ENCODE measurements at places on chromosomes 16 and 17.

DNA sequence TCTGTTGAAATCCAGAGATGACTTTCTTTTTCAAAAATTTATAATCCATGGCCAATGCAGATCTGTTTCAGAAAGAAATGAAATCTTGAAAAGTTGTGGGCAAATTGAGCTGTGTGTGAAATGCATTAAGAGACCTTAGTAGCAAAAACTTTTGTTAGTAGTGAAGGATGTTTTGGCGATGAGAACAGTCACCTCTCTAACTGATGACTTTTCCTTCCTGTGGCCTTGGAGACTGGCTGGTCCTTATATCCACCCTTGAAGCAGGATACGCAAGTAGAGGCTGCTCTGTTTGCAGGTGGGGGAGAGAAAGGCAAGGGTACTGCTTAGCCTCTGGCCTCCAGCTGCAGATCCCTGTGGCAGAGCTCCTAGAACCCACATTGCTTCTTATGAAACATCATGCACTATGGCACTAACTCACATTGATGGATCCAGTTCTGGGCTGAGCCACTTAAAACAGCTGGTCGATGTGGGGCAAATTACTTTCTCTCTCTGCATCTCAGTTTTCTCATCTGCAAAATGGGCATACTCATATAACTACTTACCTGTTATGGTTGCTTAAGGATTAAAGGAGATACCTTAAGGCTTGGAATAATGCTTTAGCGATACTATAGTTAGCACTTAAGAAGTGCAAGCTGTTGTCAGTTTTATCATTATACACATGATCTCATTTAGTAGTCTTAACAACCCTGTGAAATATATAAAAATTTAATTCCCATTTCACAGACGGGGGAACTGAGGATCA is 89.3 kb downstream of the SDR42E1 start:
- DNase-seq, result no peak

- DNase-seq, result no peak
Measured at GRCh38 chr16:6363896-6364607, 968.6 kb upstream of the RBFOX1 start.

DNA sequence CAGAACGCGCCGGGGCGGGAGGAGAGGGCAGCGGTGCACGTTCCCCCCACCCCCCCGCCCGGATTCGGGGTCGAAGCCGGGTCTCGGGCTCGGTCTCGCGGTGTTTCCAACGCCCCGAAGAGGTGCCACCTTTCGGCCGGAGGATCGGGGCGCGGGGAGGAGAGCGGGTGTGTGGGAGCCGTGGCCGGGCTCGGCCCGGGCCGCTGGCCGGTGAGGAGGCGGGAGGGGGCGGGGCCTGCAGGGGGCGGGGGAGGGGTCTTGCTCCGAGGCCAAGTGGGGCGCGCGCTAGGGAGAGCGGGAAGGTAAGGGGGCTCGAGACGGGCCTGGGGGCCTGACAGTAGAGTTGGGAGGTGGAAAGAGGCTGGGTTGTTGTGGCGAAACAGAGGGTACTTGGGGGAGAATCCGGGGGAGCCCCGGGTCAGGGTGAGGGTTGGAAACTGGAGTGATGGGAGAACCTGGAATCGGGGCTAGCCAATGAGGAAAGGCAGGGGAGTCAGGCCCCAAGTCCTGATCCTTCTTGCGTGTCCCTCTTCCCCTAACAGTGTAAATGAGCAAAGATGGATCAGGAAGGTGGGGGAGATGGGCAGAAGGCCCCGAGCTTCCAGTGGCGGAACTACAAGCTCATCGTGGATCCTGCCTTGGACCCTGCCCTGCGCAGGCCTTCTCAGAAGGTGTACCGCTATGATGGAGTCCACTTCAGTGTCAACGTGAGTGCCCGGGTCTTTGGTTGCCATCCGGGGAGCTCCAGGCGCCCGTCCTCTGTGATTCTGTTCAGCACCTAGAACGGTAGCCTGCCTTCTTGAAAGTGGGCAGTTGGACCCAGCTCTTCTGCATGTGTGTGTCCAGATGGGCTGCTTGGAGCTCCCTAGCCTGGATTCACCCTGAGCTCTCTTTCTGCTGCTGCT is 873 bp downstream of the SETD1A start:
- DNase-seq, result no peak

GRCh38 chr17:72205822-72206221 is 85.0 kb downstream of the SOX9 start:
- DNase-seq, result no peak

- DNase-seq, result no peak
Measured at GRCh38 chr17:21174713-21175112, 39.2 kb downstream of the TMEM11 start.

- DNase-seq, result no peak
Measured at GRCh38 chr17:14741491-14741890, 440.6 kb downstream of the HS3ST3B1 start.

DNA sequence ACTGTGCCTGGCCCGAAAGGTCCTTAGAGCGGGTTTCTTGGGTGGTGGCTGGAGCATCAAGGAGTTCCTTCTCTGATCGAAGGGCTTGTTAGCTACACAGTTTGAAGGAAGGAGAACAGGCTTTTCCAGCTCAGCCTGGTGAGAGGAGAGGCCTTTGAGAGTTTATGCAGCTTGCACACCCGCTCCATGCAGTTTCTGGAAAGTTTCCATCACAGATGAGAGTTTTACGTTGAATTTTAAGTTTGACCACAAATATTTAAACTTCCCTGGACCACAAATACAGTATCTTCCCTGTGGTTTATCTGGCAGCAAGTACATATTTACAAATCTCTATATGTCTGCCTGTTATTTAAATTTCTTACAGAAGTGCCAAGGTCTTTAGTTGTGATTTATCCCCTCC is 56.8 kb downstream of the HIC1 start:
- DNase-seq, result no peak

DNA sequence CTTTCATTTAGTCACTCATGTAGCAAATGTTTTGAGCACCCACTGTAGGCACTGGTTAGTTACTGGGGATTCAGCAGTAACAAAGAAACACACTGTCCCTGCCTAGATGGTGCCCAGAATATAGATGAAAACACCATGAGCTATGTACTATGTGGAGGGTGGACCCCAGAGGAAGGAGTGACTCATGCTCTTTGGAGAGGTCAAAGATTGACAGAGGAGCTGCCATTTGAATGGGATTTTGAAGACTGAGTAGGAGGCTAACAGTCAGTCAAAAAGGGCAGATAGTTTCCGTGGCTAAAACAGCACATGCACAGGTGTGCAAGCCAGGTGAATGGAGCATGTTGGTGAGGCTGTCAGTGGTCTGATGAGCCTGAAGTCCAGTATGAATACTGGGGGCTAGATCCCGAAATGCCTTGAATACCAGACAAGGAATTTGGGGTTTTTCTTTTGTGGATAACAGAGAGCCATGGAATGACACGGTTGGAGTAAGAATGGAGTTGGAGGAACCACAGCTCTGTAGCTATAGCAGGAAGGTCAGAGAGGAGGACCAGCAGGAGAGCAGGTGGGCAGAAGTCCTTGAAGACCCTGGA is 6.1 kb downstream of the IL21R start:
- DNase-seq, result no peak

DNA sequence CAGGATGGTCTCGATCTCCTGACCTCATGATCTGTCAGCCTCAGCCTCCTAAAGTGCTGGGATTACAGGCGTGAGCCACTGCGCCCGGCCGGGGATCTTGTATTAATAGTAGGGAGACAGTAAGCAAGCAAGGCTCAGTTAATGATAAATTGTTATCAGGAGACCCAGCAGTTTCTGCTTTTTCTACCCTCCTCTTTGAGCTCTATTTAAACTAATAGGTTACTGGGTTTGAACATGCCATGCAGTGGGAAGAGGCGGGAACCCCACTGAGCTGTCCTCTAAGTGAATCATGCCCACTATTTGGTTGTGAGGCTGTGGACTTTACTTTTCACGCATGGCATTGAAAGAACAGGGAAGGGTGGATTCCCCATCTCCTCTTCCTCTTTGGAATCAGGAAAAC is 223.9 kb downstream of the WWOX start:
- DNase-seq, result no peak

DNA sequence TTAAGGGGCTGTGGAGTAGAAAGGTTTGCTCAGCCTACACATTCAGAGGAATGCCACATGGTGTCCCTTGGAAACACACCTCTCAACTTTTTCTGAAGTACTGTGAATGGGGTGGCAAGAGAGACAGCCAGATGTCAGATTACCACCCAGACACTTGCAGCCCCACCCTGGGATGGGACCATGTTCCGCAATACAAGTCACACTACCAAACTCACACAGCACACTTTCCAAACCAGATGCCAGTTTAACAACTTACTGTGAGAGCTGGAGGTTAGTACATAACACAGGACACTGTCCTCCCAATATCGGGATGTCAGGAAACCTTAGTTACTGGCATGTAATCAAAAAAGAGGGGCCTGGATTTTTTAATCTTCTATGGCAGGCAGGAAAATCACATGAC is 7.9 kb downstream of the USP7 start:
- DNase-seq, result no peak

DNA sequence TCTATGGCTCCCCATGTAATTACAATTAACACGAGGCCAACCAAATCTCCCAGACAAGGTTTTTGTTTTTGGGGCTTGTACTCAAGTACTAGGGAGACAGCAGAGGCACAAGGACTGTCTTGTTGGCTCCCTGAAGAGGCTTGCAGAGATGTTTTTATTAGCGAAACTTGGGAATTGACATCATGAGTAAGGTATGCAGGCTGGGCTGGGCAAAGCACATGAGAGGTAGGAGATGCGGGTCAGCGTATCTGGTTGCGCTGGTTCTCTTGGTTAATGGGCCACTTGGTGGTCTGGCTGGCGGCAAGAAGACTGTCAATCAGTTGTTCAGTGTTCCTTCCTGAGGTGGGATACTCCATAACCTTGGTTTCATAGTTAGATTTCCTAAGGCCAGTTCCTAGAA is 28.9 kb downstream of the LCMT1 start:
- DNase-seq, result no peak

DNA sequence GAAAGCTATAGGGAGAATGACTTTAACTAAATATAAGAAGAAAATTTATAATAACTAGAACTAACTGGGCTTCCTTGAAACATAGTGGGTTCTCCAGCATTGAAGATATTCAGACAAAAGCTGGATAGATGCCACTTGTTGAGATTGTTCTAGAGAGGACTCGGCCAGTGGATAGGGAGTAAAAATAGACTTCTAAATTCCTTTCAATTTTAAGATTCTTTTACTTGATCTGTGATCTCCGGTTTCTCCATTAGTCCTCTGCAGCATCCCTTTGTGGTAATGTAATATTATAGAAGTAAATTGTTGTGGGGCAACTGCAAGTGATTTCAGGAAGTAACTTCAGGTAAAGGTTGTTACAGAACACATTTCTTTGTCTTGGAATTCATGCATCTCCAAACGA is 10.3 kb upstream of the RARA start:
- DNase-seq, result no peak

DNA sequence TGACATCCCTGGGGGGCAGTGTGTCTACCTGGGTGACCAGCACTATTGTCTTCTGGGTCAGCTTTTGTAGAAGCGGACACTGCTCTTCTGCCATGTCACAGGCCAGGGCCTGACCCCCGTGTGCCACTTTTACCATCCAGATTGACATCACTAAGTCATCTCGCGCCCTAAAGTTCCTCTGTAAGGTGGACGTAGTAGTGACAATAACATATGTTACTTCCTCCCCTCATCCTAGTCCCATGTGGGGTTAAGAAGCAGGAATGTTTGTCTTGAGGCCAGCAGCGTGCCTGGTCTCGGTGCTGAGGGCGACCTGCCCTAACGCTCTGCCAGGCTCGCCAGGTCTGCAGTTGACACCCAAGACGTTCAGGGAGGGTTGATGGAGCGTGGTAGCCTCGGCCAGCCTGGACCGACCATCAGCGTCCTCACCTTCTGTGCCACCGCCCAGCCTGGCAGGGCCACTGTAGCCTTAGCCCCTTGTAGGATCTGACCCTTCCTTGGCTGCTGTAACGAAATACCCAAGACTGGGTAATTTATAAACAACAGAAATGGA is 20.7 kb downstream of the GAA start:
- DNase-seq, result no peak

DNA sequence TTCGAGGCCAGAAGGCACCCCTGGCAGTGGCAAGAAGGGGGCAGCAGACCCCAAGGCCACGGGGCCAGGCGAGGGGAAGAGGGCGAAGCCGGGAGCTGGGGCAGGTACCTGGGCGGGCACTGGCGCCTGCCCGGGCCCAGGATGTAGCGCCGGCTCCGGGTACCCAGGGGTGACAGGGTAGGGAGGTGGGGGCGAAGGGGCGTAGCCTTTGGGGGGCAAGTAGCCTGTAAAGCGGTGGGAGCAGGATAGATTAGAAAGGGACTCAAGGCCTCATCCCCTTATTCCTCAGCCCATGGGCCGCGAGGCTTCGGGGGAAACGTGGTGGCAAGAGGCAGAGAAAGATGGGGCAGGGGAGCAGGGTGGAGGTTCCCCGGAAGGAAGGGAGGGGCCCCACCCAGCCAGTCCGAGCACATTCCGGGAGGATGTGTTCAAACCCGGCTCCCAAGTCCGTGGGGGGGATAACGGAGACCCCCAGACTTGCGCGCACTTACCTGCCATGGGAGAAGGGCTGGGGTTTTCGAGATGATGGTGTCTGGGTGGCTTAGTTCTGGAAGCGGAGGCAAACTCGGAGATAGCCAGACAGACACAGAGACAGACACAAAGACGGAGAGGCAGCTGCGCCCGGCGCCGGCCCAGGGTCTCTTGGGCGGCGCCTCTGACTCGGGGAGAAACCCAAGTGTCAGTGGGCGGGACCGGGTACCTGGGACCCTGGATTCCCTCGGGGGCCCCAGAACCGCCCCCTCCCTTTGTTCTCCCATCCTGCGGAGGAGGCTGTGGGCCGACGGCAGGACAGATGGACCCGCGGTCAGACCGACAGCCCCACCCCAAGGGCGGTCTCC is 493 bp downstream of the PLSCR3 start:
- no peak for DNase-seq

DNA sequence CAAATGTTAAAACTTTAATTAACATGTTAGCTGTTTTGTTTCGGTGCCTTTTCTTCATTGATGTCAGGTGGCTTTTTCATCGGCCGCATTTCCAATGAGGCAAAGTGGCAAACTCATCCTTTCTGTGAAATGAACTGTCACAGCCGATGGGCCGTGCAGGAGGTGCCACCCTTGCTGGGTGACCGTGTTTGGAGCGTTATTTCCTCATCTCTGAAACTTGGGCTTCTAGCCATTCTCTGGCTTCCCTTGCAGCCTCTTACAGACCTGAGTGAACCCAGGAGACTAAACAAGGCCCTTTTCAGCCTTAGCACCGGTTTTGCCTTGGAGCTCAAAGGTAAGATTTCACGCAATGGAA is 42.2 kb upstream of the PRSS54 start:
- DNase-seq, result no peak

DNA sequence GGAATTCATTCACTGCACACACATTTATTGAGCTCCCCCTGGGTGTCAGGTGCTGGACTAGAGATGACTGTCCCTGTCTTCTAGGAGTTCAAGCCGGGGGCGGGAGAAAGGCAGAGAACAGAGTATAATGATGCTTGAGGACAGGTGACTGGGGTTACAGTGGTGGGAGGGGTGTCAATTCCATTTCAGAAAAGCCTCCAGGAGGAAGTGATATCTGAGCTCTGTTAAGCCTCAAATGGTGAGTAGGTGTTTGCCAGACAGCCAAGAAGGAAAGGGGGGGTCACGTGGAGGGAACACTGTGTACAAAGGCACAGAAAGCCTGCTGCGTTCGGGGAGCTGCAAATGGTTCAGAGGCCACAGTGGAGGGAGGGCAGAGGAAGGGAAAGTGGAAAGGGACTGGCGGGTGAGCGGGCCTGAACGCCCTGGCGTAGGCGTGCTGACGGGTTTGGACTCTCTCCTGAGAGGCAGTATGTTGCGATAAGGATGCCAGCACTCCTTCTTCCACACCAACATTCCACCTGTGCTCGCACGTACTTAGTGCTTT is 9.7 kb upstream of the NXPH3 start:
- no peak for DNase-seq

GRCh38 chr17:1898872-1899271 is 69.1 kb downstream of the RPA1 start:
- DNase-seq, result no peak

GRCh38 chr17:53707566-53707965 is 115.2 kb upstream of the KIF2B start:
- no peak for DNase-seq

All from NCI-H1436 treated with DMSO at 0.1 percent for 48 hours (cell line).